CMK (cell line): ENCODE measurements at places on chromosomes 1 and 21.

GRCh38 chr1:51840743-51841461 lies 37.6 kb downstream of the NRDC start:
- no peak for DNase-seq

- no peak for DNase-seq
Measured at GRCh38 chr1:108129999-108130398, 70.1 kb downstream of the SLC25A24 start.

GRCh38 chr1:200310824-200311223 lies 99.0 kb downstream of the ZNF281 start:
- no peak for DNase-seq

GRCh38 chr1:40848530-40849189 lies 13.5 kb downstream of the CITED4 start:
- DNase-seq, result no peak

GRCh38 chr1:236158719-236159118 lies 16.4 kb downstream of the GPR137B start:
- no peak for DNase-seq

- no peak for DNase-seq
Measured at GRCh38 chr1:155128755-155129473, 1.2 kb downstream of the EFNA1 start.
